ENCODE measurements at places on chromosomes 2 and 18. TPM values are rescaled to one million over a fixed set of nuclear protein-coding genes. Genes with fewer than 3 reads are reported as not detected.

DNA sequence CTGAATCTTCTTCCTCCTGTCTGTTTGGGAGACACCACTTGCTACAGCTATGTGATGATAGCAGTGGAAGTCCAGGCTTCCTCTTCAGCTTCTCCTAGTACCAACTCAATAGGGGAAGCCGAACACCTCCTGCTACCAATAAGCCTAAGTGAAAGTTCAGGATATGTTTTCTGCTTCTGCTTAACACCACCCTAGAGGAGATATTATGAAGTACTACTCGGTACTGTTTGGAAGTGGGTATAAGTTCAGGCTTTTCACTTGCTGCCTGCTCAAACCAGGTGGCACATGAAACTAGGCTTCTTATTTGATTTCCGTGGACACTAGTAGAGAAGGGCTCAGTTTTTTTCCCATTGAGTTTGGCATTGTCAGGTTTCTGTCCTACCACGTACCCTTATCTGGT is 99.8 kb downstream of the PTPN4 start:
- H3K27me3 ChIP-seq = no peaks in the 10 kb centered on the region
- no peak for DNase-seq
- no peaks in the 10 kb centered on the region for H3K36me3 ChIP-seq
- H3K27ac ChIP-seq = no peak overlapping the region

DNA sequence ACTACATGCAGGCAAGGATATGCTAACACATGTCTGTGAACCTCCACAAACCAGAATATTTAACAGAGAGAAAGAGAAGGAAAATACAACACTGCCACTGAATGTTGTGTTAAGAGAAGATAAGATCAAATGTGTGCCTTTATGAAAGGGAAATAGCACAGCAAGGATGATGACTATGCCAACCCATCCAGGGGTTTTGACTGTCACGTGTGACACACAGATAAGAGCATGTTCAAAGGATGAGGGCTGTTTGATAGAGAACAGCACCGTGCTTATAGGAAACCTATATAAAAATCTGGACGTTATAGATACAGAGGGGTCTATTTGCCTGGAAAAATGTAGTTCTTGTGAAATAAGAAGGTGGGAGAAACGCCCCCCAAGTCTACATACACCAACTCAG is 911.8 kb downstream of the CPS1 start:
- DNase-seq = no peak
- no peaks in the 10 kb centered on the region for H3K27me3 ChIP-seq

GRCh38 chr2:234753701-234754100 is 198.1 kb upstream of the SH3BP4 start:
- H3K4me3 ChIP-seq = no peak overlapping the region
- no peaks in the 10 kb centered on the region for H3K27me3 ChIP-seq
- no peaks in the 10 kb centered on the region for H3K4me1 ChIP-seq

GRCh38 chr2:168432565-168433186 is 23.4 kb upstream of the CERS6 start:
- H3K4me3 ChIP-seq = no peak overlapping the region
- no peak overlapping the region for H3K27ac ChIP-seq
- H3K36me3 ChIP-seq = no peaks in the 10 kb centered on the region
- no peak for DNase-seq
- H3K4me1 ChIP-seq = no peaks in the 10 kb centered on the region
- H3K27me3 ChIP-seq = no peaks in the 10 kb centered on the region

VIT gene
- 55.2 TPM for total RNA-seq

DNA sequence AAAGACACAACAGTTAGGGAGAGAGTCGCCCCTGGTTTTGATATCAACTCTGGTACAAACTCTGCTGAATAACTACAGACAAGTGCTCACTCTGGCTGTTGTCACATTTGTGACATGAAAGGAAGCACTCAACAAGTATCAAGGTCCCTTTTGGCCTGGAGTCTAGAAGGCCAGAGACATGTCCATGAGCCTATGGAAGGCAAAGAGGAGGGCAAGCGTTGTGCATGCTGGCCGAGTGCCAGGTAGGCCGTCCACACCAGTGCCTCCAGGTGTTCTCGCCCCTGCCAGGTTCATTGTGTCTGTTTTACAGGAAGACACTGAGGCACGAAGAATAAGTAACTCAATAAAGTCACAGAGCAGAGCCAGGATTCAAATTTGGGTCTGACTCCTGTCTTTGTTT is 21.1 kb downstream of the ILKAP start:
- peaks cover 16% of the 10 kb centered on the region for H3K36me3 ChIP-seq
- H3K27ac ChIP-seq = no peak overlapping the region
- no peaks in the 10 kb centered on the region for H3K27me3 ChIP-seq
- H3K4me1 ChIP-seq = peaks cover 6% of the 10 kb centered on the region
- no peak overlapping the region for H3K4me3 ChIP-seq

Measured in tibial nerve (tissue), 4 donors.